ENCODE measurements at places on chromosomes 4 and X.

GRCh38 chr4:42637867-42638266 is 19.0 kb downstream of the ATP8A1 start:
- no peak for DNase-seq

DNA sequence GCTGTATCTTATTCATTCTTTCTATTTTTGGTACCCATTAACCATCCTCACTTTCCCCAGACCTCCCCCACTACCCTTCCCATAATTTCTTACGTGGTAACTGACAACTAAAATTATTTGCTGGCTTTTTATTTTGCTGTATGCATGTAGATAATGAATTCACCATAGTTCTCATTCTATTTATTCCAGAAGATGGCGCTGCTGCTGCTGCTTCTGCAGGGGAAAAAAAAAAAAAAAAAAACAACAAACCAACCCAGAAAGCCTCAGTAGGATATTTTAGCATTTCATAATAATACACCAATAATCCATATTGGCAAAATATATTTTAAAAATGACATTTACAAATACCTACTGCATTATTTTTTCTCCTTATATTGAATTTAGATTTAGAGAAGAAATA is 416.6 kb upstream of the MAGEB18 start:
- DNase-seq = no peak

- DNase-seq = no peak
These were observed 86.2 kb downstream of the PDGFC start for GRCh38 chr4:156885374-156885773.

- peak; percentile 99 for DNase-seq
These were observed 23.4 kb downstream of the FAM156A start for GRCh38 chrX:52934704-52935469.

GRCh38 chr4:174707051-174707676 is 121.9 kb downstream of the GLRA3 start:
- no peak for DNase-seq

GRCh38 chrX:23992431-23992830 is 34.6 kb downstream of the KLHL15 start:
- no peak for DNase-seq

GRCh38 chr4:140149846-140150635 is 3.9 kb downstream of the MAML3 start:
- DNase-seq = no peak

- no peak for DNase-seq
These were observed 648 bp downstream of the GPC4 start for GRCh38 chrX:133414406-133415275.

GRCh38 chrX:112786076-112786475 is 54.6 kb downstream of the AMOT start:
- no peak for DNase-seq

DNA sequence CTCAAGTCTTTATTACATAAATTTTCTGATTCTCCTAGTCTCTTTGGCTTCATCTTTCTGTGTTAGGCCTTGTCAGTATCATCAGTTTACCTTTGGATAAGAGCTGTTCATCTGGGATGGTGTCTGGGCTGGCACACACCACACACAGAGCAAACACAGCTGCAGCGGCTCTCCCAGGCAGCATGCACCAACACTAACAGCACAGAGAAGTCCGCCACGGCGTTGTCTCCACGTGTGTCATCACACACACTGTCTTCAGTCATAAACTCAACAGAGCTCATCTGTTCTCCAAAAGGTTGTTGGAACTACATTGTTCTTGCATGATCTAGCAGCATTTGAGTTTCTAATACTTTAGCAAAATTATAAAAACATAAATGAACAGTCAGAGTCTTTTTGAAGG is 851.9 kb upstream of the FRG1 start:
- DNase-seq = no peak

DNA sequence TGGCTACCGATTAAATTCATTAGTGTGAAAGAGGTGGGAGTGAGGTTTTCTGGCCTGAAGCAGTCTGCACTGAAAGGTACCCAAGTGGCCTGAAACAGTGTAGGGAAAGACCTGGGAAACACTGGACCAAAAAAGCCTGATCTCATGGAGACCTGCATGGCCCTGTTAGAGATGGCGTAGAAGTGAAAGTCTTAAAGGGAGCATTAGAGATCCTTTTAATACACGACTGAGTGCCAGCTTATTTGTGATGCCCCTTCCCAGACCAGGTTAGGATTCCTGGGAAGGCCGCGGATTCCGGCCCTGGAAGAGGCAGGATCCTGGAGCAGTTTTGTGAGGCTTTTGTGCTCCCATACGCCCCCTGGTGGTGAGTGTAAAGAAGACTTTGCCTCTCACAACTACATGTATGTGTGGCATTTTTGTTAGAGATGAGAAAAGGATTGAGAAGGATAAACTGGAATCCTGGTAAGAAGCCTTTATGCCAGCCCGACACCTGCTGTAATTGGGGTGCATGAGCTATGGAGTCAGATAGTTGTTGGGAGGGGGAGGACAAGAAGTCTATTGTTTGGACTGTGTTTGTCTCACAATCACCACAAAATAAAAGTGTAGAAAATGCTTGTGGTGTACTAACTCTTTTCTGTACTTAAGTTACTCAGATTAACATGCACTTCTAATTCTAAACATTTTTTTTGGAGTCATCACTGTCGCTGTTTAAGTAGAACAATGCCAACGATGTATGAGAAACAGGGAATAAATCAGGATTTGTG is 54.0 kb downstream of the JADE1 start:
- peak; percentile 49 for DNase-seq

DNA sequence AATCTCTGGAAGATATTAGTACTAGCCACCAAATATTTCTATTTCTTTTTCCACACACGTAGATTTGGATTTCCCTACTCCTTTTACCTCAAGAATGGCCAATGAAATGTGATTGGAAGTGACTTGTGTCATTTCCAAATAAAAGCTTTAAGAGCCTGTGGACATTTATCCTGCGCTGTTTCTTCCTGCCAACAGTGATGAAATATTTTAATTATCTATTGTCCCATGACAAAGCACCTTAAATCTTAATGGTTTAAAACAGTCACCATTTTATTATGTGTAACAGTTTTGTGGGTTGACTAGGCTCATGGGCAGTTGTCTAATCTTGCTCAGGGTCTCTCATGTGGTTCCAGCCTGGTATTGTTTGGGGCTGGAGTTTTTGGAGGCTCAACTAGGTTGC is 3.5 kb upstream of the PGRMC2 start:
- no peak for DNase-seq

DNA sequence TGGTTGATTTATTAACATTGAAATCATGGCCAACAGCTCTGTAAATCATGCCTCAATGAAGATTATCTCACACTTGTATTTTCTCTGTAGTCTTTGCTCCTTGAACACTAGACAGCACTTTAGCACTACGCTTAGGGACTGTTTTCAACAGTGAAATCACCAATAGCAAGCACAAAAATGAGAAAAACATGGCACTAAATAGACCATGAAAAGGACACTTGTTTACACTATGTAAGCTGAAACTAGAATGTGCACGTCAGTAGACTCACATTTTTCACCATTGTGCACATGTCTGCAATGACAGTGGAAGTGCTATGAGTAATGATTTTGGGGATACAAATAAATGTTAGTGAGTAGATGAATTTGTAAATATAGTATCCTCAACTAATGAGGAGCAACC is 3.1 kb downstream of the BMP2K start:
- no peak for DNase-seq

- no peak for DNase-seq
These were observed 175.9 kb downstream of the SLC39A8 start for GRCh38 chr4:102169345-102169744.

DNA sequence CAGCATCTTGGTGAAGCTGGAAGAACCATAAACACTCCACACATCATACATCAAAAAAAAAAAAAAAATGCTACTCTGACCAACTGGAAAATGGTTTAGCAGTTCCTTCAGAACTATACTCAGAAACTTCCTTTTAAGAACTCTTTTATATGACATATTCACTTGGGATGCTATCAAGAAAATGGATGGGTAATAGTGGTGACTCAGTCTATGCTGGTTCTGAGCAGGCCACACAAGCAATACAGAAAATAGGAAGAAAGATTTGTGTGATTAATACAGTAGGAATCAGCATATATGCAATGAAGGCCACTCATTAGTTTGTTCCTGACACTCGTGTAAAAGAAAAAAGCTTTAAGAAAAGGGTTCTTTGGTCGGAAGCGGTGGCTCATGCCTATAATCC is 123.5 kb upstream of the FAT4 start:
- no peak for DNase-seq

GRCh38 chrX:107894038-107894437 is 68.4 kb downstream of the MID2 start:
- DNase-seq = no peak

DNA sequence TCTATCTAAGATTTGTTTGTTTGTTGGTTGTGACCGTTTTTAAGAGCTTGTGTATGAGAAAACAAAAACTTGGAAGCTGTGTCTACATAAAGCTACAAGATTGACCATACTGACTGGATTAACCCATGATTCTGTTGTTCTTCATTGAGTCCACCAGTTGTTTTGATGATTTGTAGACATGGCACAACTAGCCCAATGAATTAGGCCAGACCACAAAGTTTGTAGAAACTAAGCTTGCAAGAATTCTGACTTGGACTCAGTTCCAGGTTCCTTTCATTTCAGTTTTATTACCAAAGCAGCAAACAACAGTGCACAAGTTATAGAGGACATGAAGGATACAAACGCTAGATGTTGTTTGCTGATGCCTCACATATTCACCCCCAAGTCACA is 119.3 kb downstream of the RASGEF1B start:
- no peak for DNase-seq

GRCh38 chr4:168795346-168795745 is 214.7 kb downstream of the CBR4 start:
- DNase-seq = no peak

DNA sequence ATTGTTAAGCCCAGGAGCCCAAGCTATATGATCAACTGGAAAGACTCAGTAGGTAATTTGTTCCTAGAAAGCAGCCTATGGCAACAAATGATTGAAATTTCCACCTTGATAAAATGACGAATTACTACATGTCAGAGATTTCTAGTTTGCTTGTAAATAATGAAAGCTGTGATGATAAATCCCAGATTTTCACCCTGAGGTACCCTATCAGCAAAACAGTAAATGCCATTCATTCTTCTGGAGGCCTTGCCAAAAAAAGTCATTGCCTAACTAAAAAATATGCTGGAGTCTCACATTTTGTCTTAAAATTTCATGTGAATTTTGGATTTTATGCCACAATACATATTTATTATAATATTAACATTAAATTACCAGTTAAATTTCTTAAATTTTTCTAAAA is 71.3 kb downstream of the PPEF2 start:
- DNase-seq = no peak

GRCh38 chr4:26321373-26322221 is 783 bp downstream of the RBPJ start:
- peak; percentile 16 for DNase-seq

DNA sequence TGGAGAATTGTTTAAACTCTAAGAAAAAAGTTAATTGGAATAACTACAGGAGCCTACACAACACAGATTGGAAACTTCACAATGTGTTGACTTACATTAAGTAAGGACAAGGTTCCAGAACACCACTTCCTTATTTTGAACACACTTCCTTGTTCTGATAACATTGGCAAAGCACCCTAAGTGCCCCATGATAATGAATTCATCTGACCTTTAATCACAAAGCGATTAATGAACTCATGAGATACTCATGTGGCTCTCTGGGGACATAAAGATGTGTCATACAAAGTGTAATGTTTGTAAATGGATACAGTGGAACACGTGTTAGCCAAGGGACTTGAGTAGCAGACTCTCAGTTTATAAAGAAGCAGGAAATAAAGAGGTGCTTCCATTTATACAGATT is 69.0 kb upstream of the ATOH1 start:
- DNase-seq = no peak

DNA sequence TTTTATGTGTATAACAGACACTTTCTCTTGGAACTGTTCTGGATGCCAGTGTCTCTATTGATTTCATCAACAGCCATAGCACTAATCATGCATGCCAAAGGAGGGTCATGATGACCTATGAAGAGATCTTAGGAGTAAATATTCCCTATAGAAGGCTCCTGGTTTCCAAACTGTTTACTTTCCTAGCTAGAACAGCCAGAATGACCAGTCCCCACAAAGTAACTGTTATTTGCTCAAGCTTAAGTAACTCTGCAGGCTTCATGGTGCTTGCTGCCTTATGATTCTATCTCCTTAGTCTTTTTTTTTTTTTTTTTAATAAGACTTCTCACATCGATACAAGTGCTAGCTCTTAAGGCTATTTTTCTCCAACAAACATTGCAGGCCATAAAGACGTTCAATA is 12.4 kb downstream of the S100G start:
- no peak for DNase-seq

DNA sequence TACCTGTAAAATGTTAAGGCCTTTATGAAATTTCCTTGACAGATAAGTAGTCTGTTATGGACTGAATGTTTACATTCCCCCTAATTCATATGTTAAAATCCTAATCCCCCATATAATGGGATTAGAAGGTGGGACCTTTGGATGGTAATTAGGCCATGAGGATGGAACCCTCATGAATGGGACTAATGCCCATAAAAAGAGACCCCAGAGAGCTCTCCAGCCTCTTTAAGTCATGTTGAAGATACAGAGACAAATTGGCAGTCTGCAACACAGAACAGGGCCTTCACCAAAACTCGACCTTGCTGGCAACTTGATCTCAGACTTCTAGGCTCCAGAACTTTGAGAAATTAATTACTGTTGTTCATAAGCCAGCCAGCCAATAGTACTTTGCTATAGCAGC is 1344.5 kb upstream of the PCDH7 start:
- no peak for DNase-seq

DNA sequence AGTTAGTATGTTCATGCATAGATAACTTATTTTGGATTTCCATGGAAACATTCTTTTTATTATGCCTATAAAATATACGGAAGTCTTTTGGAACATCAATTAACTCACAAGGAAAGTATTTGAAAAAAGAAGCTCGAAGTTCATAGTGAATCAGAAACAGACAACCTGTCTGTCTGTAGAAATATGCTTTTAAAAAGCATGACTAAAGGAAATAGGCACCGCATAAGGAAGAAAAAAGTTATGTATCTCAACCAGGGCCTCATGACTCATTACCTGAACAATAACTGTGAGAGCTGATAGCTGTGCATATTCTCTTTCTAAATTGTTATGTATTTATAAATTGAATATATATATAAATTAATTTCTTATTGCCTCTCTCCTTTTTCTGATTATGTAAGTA is 324.1 kb downstream of the TLL1 start:
- no peak for DNase-seq

- no peak for DNase-seq
These were observed 1.1 kb downstream of the AFF2 start for GRCh38 chrX:148501386-148502066.

- DNase-seq = no peak
These were observed 142.8 kb upstream of the RPL34 start for GRCh38 chr4:108477527-108478108.

DNA sequence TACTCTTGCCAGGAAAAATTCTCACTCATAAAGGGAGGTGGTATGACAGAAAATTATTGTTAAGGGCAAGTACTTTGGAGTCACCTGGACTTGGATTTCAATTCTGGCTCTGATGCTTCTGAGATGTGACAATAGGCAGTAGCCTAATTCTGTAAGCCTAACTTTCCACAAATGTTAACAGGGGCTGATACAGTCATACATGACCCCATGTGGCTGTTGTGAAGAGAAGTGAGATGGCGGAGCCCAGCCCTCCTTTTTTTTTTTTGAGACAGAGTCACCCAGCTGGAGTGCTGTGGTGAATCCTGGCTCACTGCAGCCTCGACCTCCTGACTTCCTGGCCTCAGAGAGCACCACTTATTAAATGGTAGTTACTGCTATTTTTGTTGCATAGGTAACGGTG is 54.4 kb upstream of the IRF2 start:
- DNase-seq = no peak

GRCh38 chr4:40124690-40125089 is 68.0 kb downstream of the N4BP2 start:
- no peak for DNase-seq

GRCh38 chr4:36432586-36432985 is 151.2 kb downstream of the DTHD1 start:
- no peak for DNase-seq
